Large intestine (tissue), 12 donors: ENCODE measurements at places on chromosomes 12 and 14.
A peak's percentile ranks its signal among the peaks of the same experiment; 100 is the strongest.

DNA sequence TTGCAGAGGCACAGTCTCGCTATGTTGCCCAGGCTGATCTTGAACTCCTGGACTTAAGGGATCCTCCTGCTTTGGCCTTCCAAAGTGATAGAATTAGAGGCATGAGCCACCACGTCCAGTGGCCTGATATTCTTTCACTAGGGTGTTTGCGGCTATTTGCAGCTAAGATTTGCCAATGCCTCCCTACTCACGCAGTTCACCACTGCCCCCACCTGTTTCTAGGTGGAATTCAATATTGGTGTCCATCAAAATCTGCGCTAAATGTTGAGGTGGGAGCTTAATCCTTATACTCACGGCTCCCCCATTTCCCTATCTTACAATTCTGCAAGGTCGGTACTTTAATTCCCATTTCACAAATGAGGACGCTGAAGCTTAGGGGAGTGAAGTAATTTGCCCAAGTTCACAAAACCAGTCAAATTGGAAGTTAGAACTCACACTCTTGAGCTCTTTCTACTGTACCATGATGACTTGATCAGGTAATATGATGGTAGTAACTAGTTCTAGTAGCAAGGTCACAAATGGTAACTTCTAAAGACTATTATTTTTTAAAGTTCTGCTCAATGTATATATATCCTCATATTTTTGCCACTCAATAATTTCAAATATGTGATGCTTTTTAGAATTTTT is 22.1 kb upstream of the LRRC9 start:
- peaks cover 6% of the 10 kb centered on the region for H3K27me3 ChIP-seq
- no peak overlapping the region for H3K27ac ChIP-seq
- H3K4me1 ChIP-seq = no peaks in the 10 kb centered on the region
- H3K4me3 ChIP-seq = no peak overlapping the region

GRCh38 chr12:6476489-6476888 is 6.0 kb upstream of the VAMP1 start:
- no peaks in the 10 kb centered on the region for H3K27me3 ChIP-seq
- no peak for DNase-seq
- H3K4me3 ChIP-seq = no peak overlapping the region

DNA sequence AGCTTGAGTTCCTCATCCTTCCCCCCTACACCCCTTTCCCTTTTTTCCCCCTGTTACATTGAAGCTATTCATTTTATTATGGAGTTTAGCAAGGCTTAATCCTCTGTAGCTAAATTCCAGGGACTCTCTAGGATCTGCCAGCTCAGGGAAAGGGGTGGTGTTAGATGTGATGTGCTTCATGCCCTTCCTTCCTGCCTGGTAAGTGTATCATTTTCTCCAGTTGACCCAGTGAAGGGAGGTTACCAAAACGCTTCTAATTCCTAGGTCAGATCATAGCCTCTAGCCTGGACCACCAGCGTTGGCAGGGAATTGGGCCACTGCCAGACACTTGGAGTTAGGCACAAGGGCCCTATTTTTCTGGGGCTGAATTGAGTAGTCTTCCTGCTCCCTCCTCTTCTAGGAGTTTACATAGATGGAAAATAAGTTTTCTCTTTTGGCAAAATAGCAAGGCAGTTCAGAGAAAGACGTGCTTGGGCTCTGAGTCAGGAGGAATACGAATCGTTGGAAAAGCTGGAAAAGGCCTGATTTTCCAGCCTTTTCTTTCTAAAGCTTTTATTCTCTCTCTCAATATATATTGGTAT is 88.3 kb downstream of the NPAS3 start:
- no peak overlapping the region for H3K27ac ChIP-seq
- H3K4me1 ChIP-seq = no peaks in the 10 kb centered on the region
- H3K4me3 ChIP-seq = no peak overlapping the region
- DNase-seq = peak; percentile 13
- H3K27me3 ChIP-seq = no peaks in the 10 kb centered on the region

GRCh38 chr14:20798318-20798717 is 4.3 kb downstream of the RNASE1 start:
- H3K27me3 ChIP-seq = no peaks in the 10 kb centered on the region
- H3K27ac ChIP-seq = no peak overlapping the region
- no peak overlapping the region for H3K4me3 ChIP-seq
- no peaks in the 10 kb centered on the region for H3K36me3 ChIP-seq

DNA sequence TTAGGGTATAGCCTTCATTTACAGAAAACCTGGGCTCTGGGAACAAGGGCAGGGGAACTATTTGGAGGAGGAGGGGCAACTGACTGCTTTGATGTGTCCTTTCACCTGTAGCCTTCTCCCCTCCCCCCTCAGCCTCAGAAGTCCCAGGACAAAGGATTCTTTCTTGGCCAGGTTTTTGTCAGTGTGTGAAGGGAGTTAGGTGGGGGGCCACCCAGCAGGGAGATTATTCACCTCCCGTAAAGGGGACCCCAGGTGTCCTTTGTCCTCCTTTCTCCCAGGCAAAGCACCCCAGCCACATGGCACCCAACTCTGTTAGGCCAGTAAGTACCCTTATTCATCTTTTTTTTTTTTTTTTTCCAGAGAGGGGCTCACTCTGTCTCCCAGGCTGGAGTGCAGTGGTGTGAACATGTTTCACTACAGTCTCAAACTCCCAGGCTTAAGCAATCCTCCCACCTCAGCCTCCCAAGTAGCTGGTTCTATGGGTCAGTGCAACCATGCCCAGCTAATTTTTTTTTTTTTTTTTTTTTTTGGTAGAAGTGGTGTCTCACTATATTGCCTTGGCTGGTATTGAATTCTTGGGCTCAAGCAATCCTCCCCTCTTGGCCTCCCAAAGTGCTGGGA is 723 bp upstream of the NFE2 start:
- no peak overlapping the region for H3K4me3 ChIP-seq
- H3K27me3 ChIP-seq = peaks cover 20% of the 10 kb centered on the region
- DNase-seq = peak; percentile 9

DNA sequence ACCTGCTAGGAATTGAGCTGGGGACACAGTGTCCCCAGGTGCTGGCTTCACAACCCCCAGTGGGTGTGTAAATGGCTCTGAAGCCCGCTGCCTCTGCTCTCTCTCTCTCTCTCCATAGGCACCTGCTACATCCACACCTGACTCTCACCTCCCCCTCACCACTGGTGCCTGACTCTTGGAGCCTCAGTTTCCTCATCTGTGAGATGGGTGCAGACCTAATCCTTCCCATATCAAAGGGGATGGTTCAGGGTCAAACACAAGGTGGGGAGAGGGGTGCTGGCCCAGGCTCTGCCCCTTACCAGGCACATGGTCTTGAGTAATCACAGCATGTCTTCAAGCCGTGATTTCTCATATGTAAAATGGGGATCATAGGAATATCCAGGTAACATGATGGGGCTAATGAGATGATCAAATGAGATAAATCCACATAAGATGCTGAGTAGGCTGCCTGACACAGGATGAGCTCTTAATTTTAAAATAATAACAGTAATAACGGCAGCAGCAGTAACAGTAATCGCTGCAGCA is 37.6 kb downstream of the TESC start:
- peaks cover 4% of the 10 kb centered on the region for H3K4me1 ChIP-seq
- H3K27ac ChIP-seq = no peak overlapping the region
- no peaks in the 10 kb centered on the region for H3K36me3 ChIP-seq
- peaks cover 14% of the 10 kb centered on the region for H3K27me3 ChIP-seq
- no peak for DNase-seq
- H3K4me3 ChIP-seq = no peak overlapping the region

DNA sequence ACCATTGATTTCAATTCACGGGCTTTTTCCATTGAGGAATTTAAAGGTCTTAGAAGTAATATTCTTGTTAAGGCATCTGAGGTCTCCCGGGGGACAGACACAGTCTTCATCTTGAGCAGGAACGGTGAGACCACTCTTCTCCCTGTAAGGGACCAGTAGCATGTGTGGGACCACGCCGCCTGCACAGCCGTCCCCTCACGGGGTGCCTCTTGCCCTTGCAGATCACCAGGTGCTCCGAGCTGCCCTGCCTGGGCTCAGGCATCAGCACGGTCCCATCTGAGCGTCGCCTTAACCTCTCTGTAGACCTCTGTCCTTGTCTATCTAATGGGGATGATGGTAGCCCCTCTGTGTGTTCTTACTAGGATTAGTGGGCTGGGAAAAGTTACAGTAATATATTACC is 74.1 kb downstream of the PPP2R5C start:
- no peaks in the 10 kb centered on the region for H3K27me3 ChIP-seq
- no peak overlapping the region for H3K27ac ChIP-seq
- no peak overlapping the region for H3K4me3 ChIP-seq
- DNase-seq = no peak
- H3K36me3 ChIP-seq = peaks cover 10% of the 10 kb centered on the region

- H3K27ac ChIP-seq = no peak within 1 kb of the TSS
- peak within 1 kb of the TSS; percentile 28 for H3K4me3 ChIP-seq
- DNase-seq = peak; percentile 30
- H3K36me3 ChIP-seq = no peaks in the 10 kb centered on the region
- H3K27me3 ChIP-seq = peaks cover 55% of the 10 kb centered on the region
Observed at GRCh38 chr12:108129017-108129812, at the start of gene WSCD2. Gene WSCD2 (plus strand): TSS chr12:108129288. CDS start chr12:108195833, 66,545 bp downstream.
